Frontal cortex (tissue), 4 donors: ENCODE measurements at places on chromosomes 5 and 9.

- DNase-seq = no peak
These were observed 1959.9 kb upstream of the WWC1 start for GRCh38 chr5:166331521-166331920.

GRCh38 chr5:172164769-172165212, 23.2 kb downstream of the STK10 start:
- peak; percentile 52 for DNase-seq

- DNase-seq = no peak
These were observed 31.7 kb downstream of the EPB41L4B start for GRCh38 chr9:109289186-109289585.

DNA sequence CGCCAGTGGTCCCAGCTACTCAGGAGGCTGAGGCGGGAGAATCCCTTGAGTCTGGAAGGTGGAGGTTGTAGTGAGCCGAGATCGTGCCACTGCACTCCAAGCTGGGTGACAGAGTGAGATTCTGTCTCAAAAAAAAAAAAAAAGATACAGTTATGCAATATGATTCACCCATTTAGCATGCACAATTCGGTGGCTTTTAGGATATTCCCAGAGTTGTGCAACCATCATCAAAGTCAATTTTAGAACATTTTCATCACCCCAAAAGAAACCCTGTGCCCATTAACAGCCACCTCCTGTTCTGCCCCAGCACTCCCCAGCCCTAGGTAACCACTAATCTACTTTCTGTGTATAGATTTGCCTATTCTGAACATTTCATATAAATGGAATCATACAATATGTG, 4.3 kb upstream of the DHFR start:
- no peak for DNase-seq

GRCh38 chr5:111635151-111635902, 121.7 kb downstream of the NREP start:
- no peak for DNase-seq

DNA sequence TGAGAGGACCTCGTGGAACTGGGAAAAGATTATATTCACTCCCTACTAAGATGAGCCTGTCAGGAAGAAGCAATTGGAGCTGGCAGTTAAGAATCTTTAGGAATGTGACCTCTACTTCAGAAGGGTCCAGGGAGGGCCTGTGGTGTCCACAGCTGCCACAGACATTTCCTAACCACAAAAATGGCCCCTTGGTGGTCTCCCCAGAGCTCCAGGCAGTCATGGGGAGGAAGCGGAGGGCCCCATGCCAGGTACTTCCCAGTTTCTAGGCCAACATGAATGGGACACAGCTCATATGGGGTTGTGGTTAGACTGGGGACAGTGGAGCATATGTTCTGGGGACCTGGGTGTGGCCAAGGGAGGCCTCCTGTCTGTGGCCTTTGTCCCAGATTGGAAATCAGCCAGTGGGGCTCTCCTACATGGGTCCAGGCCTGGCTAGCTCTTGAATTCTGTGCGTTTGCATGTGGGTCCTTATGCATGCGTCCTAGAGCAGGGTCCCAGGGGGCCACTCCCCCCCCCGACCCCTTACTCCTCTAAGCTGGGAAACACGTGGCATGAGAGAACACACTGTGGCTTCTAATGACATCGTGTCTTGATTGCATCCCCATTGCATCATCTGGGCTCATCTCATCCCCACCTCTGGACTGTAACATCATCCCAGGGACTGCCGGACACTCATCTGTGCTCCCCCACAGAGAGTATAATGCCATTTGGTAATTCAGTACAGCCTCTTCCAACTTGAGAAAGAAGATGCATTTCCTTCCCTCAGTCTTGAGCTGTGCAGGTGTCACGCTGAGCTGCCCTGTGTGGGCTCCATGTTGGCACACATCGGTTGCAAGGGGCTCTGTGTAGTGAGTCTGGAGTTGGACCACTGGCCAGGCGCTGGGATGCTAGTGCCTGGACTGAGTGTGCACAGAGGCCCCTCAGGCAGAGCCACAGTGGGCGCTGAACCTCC, 31.3 kb downstream of the IRF1 start:
- no peak for DNase-seq

DNA sequence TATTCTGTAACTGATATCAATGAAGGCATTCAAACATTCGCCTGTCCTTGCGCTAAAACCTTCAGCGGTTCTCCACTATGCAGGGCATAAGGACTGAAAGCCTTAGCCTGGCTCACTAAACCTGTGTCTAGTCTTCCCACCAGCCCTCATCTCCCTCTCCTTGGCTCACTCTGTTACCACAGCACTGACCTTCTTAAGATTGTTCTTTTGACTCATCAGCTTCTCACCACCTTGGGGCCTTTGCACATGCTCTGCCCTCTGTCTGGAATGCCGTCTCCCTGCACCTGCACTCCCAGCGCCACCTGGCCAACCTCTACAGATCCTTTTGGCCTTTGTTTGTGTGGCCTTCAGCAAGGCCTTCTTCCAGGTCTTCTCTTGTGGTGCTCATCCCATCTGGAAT, 131.8 kb upstream of the IER5L start:
- DNase-seq = no peak

- no peak for DNase-seq
These were observed 47.0 kb upstream of the HOMER1 start for GRCh38 chr5:79560771-79561524.
